ENCODE measurements at places on chromosomes 11 and 22.

- no peak for DNase-seq
Observed at GRCh38 chr22:17780116-17780740, 6.0 kb upstream of the BID start.

DNA sequence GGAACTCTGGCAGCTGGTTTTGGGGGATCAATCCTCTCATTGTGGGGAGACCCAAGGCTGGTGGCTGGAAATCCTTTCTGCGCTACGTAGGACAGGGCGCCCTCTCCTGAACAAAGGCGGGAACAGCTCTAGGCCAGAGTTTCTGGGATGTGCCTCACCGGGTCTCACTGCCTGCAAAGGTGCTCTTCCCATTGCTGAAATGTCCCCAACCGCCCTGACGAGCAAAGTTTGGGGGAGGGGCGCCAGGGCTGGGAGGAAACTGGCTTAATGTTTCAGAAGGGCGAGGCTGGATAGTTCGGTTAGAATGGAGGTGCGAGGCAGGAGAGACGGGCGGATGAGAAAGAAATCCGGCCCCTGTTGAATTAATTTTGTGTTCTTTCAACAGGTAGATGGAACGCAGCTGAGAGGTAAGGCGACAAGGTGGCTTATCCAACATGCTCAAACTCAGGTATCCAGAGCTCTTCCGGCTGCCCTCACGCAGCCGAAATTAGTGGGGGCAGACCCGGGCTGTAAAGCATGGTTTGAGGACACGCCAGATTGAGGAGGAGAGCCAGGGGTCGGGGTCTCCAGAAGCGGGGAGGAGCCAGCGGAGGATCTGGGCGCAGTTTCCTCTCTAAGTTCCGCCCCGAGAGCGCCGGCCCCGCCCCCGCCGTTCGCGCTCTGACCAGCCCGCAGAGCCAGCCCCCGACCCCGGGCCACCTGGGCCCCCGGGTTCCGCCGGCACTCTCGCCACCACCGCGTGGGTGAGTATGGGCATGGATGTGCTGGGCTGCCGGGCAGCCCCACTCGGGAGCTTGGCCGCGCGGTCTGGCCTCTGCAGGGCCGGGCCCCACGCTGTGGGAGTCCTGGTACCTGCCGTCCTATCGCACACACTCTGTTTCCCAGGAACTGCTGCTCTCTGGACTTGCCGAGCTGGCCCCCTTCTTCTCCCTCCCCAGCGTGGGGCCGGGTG, at the start of gene PGAP2:
Gene PGAP2, plus strand, starts transcription at position 652 of the 952 bp plus-strand sequence. CDS start 2,700 bp downstream, outside the sequence.
- peak; percentile 65 for DNase-seq

DNA sequence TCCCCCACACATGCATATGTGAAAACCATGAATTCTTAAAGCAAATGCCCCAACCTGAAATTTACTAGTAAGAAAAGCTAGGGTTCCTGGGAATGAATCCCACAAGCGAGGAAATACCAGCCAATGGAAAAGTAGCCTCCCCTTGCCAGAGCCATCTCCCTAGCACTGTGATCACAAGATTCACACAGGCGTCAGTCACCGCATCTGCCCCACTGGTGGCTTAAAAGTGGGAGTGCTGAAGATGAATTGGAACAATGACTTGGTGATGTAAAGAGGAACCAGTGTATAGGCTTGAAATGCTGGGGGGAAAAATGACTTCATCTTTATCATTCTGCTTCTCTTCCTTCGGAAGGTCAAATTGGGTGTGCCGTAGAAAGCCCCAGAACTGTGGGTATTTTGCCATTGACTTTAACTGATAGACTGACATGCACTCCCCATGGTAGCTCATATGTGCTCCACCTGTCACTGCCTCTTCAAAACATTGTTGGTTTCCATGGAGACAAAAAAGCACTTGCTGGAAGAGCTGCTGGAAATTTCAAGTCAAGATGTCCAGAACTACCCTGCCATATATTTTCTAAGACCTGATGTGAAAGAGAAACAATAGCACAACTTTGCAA, 19.2 kb upstream of the ASPHD2 start:
- peak; percentile 4 for DNase-seq

DNA sequence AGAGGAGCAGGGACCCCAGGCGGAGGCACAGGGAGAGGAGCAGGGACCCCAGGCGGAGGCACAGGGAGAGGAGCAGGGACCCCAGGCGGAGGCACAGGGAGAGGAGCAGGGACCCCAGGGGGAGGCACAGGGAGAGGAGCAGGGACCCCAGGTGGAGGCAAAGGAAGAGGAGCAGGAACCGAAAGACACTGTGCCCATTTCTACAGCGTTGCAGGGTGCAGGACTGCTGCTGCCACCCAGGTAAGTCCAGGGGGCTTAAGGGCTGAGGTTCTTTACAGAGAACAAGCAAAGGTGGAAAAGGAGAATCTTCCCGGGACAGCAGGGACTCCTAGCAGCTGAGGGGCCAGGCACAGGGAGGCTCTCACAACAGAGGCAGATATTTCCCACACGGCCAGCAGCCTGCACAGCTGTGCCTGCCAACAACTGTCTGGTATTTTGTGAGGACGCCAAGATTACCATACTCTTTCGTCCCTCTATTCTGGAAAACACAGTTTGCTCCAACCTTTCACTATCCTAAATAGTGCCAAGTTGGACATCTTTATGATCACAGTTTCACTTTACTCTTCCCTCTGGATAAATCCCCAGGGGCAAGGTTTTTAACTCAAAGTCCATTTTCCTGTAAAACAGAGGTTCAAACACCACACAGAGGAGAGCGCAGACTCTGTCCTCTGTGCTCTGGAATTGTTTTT, 39.4 kb downstream of the SHANK2 start:
- no peak for DNase-seq

GRCh38 chr11:32094923-32095322, 4.0 kb downstream of the RCN1 start:
- no peak for DNase-seq

- DNase-seq: no peak
Observed at GRCh38 chr22:44380756-44381486, 68.2 kb upstream of the SHISAL1 start.

DNA sequence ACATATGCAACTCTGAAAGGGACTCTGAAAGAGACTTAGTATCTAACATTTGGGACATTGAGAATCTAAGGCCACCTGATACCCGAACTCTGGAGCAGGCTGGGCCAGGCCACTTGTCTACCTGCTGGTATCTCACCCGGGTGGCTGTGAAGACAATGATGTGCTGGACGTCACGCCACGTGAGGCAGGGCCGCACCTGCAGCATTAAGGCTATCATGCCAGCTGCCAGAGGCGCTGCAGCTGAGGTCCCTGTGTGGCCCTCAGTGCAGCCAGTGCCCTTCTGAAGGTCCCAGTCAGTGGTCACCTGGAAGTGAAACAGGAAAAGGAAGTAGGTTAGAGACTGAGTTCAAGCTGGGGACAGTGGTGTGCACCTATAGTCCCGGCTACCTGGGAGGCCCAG, 12.4 kb downstream of the PCSK7 start:
- DNase-seq: no peak

DNA sequence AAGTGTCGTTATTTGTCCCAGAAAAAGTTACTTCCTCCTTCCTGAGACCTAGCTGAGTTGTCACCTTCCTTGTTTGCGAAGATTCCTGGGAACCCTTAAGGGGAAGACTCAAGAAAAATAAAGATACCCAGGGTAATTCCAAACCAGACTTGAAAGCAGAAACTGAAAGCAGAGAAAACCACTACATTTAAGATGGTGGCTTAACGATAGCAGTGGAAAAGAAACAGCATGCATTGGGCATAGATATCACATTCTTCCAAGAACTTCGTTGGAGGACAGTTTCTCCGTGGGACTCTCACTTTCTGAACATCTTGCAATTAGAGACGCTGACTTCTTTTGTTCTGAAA, 89.1 kb downstream of the FAM76B start:
- no peak for DNase-seq

GRCh38 chr11:128298271-128298670, 289.1 kb downstream of the ETS1 start:
- DNase-seq: no peak

GRCh38 chr11:3225159-3225758, 6.6 kb upstream of the MRGPRG start:
- DNase-seq: no peak

GRCh38 chr11:17766590-17766989, 32.0 kb downstream of the KCNC1 start:
- DNase-seq: no peak

DNA sequence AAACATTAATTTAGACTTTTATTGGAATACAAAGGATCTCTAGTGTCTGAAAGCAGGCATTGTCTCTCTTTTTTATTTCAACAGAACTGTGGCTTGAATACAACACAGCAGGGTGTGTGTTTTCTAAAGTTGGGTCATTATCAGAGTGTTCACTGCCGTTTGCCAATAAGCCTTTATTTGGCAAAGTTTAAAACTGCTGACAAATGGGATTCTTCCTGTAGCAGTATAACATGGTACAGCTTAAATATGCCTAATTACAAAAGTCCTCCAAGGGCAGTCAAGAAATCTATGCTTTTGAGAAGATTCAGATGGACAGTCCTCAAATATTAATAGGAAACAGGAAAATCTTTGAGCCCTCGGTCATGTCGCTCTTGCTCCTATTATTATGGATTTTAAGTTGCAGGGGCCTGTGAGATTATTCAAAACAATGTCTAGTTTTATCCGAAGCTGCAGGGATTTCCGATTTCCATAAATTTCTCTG, 199.9 kb downstream of the MAML2 start:
- DNase-seq: no peak

DNA sequence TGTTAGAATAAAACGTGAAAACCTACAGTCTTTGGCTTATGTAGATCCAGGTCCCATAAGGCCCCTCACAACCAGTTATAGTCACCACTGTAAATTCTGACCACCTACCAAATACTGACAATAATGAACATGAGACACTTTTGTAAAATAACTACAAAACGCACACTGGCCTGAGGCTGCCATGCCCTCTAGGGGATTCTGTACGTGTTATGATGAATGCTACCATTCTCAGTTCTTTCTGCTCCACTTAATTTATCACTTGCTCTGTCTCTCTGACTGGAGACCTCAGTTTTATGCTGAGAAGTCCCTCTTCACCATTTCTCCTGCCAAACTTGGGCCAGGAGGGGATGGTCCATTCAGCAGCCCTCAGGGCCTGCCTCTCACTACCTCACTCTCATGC, 18.7 kb upstream of the TMPRSS5 start:
- DNase-seq: no peak

DNA sequence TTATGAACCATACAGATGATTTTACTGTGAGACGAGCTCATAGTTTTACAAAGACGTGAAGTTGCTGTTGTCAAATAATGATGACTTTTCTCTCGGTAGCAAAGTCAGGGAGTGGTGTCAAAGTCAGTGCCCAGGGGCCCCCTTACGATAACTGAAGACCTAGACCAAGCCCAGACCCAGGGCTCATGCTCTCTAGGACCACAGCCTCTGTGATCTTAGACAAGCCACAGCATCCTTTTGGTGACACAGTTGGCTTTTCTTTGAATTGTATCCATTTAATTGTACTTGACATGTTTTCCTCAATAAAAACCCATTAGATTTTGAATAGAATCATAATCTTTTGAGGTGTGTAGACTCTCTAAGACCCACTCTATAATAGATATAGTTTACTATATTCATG, 17.9 kb upstream of the POGLUT3 start:
- no peak for DNase-seq

GRCh38 chr11:93512949-93513667, 30.1 kb downstream of the SMCO4 start:
- no peak for DNase-seq

DNA sequence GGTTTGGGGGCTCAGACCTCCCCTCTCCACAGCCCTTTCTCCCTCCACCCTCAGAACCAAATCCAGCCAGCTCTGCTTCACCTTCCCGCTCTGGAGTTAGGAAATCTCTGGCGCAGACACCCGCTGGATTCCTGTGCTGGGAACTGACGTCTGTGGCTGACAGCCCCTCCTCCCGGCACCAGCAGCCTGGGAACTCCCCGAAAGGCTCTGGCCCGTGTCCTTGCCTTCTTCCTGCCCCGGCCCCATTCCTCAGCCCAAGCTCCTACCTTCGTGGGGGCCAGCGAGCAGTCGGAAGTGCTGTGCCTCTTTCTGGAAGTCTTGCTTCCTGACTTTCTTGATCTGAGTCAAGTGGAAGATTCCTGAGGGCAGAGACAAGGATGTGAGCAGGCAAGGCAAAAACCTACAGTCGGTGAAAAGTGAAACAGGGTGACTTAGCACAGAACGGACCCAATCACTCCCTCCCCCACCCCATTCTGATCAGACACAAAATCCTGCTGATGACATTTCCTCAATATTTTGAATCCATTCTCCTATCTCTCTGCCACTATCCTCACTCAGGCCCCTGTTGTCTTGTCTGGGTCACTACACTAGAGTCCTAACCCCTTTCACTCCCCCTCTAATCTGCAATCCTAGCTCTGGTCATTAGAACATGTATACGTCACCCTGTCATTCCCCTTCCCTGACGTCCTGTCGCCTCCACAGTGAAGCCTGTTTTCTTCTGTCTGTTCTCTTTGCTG, 34.1 kb downstream of the CHRDL2 start:
- no peak for DNase-seq

Data from DMS79 treated with DMSO at 0.1 percent for 48 hours (cell line).